NCI-H2029 (cell line): ENCODE measurements at places on chromosomes 5 and 9.

- DNase-seq: no peak
These were observed 78.1 kb downstream of the RAPGEF1 start for GRCh38 chr9:131661568-131662288.

- peak; percentile 90 for DNase-seq
These were observed 36.8 kb upstream of the RNF38 start for GRCh38 chr9:36436909-36437308.

GRCh38 chr5:127609011-127609410 lies 39.9 kb upstream of the CTXN3 start:
- no peak for DNase-seq

- DNase-seq: no peak
These were observed 588.3 kb downstream of the RAB3C start for GRCh38 chr5:59171131-59171530.

DNA sequence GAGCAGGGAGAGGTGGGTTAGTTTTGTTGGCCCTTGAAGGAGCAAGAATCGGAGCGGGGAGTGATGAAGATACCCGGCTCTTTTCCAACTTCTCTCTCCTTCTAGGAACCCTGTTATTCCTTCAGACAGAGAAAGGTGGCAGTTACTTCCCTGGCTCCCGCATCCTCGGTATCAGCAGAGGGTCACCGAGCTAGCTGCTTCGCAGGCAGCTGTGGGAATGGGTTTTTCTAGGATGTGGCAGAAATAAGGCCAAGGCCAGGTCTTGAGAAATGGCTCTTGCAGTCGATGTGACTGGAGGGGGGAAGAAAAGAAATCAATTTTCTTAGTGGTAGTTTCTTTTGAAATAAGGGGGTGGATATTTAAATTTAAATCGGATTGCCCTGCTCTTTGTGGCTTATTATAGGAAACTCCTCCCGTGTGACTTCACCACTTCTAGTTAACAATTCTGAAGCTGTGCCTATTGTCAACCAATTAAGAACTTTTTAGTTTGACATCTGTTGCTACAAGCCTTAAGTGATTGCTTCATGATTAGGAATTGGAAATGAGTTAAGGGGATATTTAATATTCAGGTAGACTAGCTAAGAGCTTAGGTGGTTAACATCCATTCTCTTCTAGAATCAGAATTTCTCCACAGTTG lies 1.4 kb downstream of the SAP30L start:
- no peak for DNase-seq

DNA sequence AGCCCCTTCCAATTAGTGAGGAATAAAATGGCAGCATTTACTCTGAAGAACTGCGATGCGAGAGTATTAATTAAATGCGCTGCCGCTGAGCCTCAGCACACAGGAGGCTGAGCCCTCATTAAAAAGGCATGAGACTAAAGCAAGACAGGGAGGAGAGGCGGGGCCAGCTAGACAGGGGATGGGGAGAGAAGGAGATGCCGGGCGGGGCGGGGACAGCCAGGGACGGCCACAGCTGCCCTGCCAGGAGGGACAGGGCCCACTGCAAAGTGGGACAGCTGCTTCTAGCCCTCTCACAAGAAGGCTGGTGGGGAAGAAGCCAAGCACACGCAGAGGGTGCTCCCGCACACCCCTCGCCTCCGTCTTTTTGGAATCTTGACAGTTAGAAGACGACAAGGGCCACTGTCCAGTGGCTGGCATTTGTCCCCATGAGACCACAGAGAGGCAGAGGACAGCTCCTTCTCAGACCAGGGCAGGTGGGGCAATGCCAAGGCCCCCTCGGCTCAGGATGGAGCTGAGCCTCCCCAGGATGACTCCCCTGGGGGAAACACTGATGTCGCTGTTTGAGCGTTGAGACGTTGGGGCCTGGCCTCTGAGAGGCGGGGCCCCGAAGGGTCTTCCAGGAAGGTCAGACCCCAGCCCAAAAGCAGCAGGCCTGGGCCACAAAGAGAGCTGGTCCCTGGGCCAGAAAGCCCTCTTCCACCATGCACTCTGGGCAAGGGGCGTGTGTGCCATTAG lies 26.9 kb downstream of the ADAMTS2 start:
- no peak for DNase-seq

GRCh38 chr5:109484597-109484996 lies 74.8 kb upstream of the PJA2 start:
- DNase-seq: no peak

- DNase-seq: no peak
These were observed 59.4 kb downstream of the FYB1 start for GRCh38 chr5:39159811-39160490.

DNA sequence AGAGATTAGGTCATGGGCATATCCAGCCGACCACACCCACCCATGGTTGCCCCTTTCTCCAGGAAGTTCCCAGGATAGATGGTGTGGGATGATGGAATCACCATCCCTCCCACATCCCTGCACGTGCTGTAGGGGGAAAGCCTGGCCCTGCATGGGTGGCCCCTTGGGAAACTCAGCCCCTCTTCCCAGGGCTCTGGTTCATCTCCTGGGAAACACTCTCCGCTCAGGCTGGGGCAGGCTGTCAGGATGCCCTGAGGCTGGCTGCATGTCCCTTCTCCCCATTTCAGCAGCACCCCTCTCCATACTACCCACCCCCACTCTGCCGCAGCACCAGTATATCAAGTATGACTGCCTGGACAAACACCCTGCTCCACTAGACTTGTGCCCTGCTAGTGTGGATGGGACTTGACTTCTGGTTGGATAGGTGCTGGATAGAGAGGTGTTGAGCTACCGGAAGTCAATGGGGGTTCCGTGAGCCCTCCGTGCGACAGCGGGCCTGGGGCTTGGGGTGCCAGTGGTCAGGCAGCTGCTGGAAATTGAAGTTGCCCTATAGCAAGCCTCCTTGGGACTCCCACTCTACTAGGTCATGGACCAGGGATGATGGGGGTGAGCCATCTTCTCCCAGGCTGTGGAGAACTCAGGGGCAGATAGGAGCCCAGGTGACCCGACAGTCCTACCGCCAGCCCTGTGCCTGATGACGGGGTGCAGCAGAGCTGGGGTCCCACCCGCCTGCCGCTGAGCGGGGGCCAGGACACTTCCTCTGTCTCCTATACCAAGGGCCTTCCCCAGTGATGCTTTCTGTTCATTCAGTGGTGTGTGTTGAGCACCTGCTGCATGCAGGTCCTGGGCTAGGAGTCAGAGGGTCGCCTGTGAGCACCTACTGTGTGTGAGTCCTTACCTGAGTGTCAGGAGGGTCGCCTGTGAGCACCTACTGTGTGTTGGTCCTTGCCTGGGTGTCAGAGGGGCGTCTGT lies 69.4 kb upstream of the COL5A1 start:
- DNase-seq: no peak

- DNase-seq: no peak
These were observed 63.1 kb downstream of the CHD1 start for GRCh38 chr5:98865690-98866089.

DNA sequence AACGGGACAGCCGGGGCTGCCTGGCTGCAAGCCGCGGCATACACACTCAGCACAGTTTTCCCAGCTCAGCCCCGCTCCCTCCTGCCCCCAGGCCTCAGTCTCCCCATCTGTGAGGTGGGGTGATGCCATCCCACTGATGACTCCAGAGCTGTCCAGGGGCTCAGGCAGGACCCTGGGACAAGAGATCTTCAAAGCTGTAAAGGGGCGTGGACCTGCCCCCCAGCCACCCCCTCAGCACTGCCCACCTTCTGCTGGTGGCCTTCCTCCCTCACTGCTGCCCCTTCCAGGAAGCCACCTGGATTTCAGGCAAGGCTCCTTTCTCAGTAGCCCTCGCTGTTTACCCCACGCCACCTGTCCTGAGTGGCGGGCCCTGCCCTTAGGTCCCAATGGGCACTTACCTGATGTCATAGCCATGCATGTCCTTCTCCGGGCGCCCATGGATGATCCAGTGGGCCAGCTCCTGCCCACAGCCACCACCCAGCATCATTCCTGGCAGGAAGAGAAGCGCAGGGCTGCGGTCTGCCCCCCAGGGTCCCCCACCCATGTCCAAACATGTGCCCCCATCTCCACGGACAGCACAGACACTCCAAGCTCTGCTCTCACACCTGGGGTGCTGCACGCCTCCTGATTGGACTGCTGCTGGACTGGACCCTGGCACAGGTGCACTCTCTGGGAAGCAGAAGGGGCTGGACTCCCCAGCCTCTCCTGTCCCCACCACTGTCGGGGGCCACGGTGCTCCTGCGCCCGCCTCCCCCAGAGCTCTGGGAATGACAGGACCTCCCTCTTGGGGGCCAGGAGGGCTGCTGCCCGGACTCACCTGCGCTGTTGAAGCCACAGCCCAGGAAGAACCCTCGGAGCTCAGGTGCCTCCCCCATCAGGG lies 25.7 kb downstream of the SARDH start:
- no peak for DNase-seq

- no peak for DNase-seq
These were observed 209.3 kb downstream of the PALM2AKAP2 start for GRCh38 chr9:109989296-109989695.

DNA sequence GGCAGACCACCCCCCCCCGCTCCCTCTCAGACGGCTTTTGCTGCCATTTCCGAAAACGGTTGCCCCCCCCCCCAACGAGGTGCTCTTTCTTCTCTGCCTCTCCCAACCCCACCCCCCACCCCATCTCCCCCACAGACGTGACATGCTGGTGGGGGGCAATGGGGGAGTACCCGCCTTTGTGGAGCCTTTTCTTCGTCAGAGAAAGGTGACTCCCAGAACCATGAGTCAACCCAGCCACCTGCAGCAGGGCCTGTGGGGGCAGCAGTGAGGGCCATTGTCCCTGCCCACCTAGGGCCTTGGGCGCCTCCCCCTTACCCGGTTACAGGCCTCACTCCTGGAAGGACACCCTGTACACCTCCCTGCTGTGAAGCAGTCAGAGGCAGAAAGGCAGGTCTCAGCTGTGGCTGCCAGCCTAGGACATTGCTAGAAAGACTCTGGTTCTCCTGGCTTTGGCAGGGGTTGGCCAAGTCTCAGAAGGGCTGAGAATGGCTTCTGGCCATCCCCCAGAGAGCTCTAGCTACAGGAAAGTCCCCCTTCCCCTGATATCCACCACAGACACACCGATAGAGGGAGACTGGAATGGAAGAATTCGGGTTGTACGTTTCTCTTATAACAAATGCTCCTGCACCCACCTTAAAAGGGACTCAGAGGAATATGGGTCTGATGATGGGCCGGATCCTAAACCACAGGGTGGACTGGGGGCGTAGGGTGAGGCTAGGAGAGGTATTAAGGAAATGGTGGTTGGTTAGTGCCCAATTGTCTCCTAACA lies 2.2 kb downstream of the DNAJB5 start:
- DNase-seq: no peak

DNA sequence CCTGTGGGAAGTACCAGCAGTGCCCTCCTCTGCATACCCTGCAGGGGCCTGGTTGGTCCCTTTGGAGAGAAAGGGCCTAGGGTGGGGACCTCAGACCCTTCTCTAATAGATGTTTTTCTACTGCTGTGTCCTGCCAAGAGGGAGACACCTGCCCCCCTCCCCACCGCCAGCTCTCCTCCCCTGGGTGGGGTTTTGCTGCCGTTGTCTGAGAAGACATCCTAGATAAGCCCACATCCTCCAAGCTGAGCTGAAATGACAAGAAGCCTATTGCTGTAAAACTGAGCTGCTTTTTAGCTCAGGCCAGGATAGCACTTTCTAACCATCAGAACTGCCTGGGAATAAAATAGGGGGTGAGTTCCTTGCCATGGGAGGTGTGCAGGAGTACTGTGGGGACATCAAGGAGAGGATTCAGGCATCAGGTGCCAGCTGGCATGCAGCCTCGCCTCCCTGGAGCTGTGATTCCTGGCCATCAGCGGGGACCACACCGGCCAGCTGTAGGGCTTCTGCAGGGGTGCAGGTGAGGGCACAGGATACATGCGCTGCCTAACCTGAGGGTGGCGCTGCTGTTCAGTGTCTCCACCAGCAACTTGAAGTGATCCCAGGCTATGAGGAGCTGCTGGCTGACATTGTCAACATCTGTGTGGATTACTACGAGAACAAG lies 37.9 kb downstream of the CYFIP2 start:
- no peak for DNase-seq

DNA sequence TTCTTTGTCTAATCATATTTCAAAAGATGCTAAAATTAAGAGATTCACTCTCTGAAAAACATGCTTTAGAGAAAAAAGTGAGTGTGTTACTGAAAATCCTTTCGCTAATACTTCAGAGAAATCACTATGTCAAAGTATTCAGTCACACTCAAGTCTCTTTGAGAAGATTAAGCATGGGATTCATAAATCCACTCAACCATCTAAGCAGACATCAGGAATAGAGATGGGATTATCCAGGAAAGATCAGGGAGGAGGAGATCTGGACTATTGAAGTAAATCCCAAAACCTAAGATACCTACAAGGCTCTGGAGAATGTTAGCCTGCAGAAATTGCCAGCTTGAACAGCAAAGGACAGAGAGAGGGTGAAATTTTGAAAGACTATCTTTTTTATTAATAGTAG lies 317.2 kb upstream of the ACO1 start:
- no peak for DNase-seq

- no peak for DNase-seq
These were observed 2.1 kb downstream of the NDST1 start for GRCh38 chr5:150509992-150510391.

DNA sequence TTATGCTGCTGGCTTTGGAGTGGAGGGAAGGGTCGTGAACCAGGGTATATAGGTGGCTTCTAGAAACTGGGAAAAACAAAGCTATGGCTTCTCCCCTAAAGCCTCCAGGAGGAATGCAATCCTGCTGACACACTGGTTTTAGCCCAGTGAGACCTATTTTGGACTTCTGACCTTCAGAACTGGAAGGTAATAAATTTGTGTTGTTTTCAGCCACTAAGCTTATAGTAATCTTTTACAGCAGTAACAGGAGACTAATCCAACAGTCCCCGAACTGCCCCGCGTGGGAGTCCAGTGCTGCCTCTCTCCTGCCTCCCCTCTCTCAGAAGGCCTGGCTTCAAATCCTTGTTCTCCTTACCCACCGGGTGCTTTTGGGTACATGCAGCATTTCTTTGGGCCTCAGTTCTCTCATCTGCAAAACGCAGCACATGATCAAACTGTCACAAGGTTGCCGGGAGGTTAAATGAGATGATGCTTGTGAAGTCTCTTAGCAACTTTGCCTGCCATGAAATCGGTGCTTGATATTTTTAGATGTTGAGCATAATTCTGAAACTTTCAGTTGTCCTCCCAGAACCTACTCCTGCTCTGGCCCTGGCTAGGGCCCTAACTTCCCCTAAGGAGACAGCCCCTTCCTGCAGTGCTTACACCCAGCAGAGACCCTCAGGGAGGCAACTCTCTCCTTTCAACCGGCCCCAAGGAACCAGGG lies 127.3 kb upstream of the BOD1 start:
- DNase-seq: no peak

DNA sequence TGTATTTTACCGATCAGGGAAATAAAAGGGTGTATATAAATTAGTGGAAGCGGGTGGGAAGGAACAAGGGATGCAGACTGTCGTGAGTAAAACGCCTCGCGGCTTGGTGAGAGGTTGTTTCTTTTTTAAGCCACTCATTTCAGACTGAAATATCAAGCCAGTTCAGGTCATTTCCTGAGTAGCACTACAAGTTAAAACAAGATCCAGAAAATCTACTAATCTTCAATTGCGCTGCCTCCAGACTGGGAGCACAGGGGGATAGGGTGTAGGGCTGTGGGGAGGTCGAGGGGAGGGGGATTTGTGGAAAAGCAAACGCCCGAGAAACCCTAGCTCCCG lies 140.8 kb downstream of the TSSK1B start:
- no peak for DNase-seq

- DNase-seq: no peak
These were observed 70.5 kb downstream of the ADAMTSL1 start for GRCh38 chr9:18544456-18544855.
